A172 (cell line): ENCODE measurements at places on chromosomes 7 and 10. TPM values are rescaled to one million over a fixed set of nuclear protein-coding genes. Genes with fewer than 3 reads are reported as not detected.

Gene TAF5
- total RNA-seq, result 11.7 and 13.4 TPM in 2 replicates

Gene GPR85
- total RNA-seq, result 2.4 and 7.0 TPM in 2 replicates

Gene BTBD16
- total RNA-seq, result not detected in 2 replicates

Gene BLNK
- not detected in 2 replicates for total RNA-seq

Gene CALD1
- 83.9 and 99.8 TPM in 2 replicates for total RNA-seq

Gene SFTPA2
- not detected in 2 replicates for total RNA-seq

Gene TMEM72
- not detected in 2 replicates for total RNA-seq

Gene TRIM50
- not detected in 2 replicates for total RNA-seq

Gene RASA4B
- total RNA-seq, result 0.07 and 3.9 TPM in 2 replicates

Gene ODAD2
- total RNA-seq, result 53.3 and 63.0 TPM in 2 replicates

Gene CLRN3
- 0.31 TPM in 1 of 2 replicates, not detected in the other for total RNA-seq

Gene OLAH
- not detected in 2 replicates for total RNA-seq

Gene SLC26A5
- not detected in 2 replicates for total RNA-seq

Gene SPAM1
- not detected in 2 replicates for total RNA-seq

Gene SPDYE8
- total RNA-seq, result not detected in 2 replicates

Gene BICC1
- 1.3 and 2.3 TPM in 2 replicates for total RNA-seq

Gene PIK3AP1
- total RNA-seq, result 12.1 and 17.2 TPM in 2 replicates

Gene ATP6V0A4
- total RNA-seq, result 1.3 and 1.5 TPM in 2 replicates

Gene CDC14C
- total RNA-seq, result 0.09 TPM in 1 of 2 replicates, not detected in the other

Gene MPP7
- 124 and 142 TPM in 2 replicates for total RNA-seq

Gene UCMA
- total RNA-seq, result not detected in 2 replicates

Gene CDK14
- 19.6 and 22.3 TPM in 2 replicates for total RNA-seq

Gene PRXL2A
- total RNA-seq, result 28.0 and 31.4 TPM in 2 replicates

Gene AKR1C1
- total RNA-seq, result 28.1 and 68.3 TPM in 2 replicates

Gene UPF2
- 16.8 and 18.7 TPM in 2 replicates for total RNA-seq

Gene PRF1
- not detected in 2 replicates for total RNA-seq

Gene WASHC2C
- 38.8 and 41.3 TPM in 2 replicates for total RNA-seq

Gene ANKRD61
- 1.0 TPM in 1 of 2 replicates, not detected in the other for total RNA-seq

Gene AGAP5
- 2.2 and 3.2 TPM in 2 replicates for total RNA-seq

Gene RSPH10B2
- 0.05 TPM in 1 of 2 replicates, not detected in the other for total RNA-seq

Gene RGS10
- 74.7 and 106 TPM in 2 replicates for total RNA-seq

Gene OR13A1
- total RNA-seq, result not detected in 2 replicates

Gene EIF5AL1
- total RNA-seq, result 0.72 and 0.89 TPM in 2 replicates

Gene MSMB
- not detected in 2 replicates for total RNA-seq

Gene DIP2C
- 10.0 and 12.8 TPM in 2 replicates for total RNA-seq

Gene ADRA2A
- total RNA-seq, result not detected in 2 replicates

Gene PSMC2
- total RNA-seq, result 518 and 689 TPM in 2 replicates

Gene SSC4D
- 0.76 and 2.4 TPM in 2 replicates for total RNA-seq

Gene SAMD9L
- total RNA-seq, result 28.4 and 37.7 TPM in 2 replicates

Gene HPSE2
- total RNA-seq, result not detected in 2 replicates

Gene TSPAN15
- 13.6 and 18.7 TPM in 2 replicates for total RNA-seq

Gene PTPN20
- not detected in 2 replicates for total RNA-seq

Gene LRRN3
- not detected in 2 replicates for total RNA-seq

Gene KMT2E
- 27.6 and 40.3 TPM in 2 replicates for total RNA-seq

Gene CFAP46
- total RNA-seq, result 1.4 and 4.3 TPM in 2 replicates

Gene GPR141
- total RNA-seq, result 0.69 TPM in 1 of 2 replicates, not detected in the other

Gene ASB10
- not detected in 2 replicates for total RNA-seq

Gene MBL2
- total RNA-seq, result not detected in 2 replicates

Gene KCNK18
- total RNA-seq, result not detected in 2 replicates

Gene LDB3
- 0.10 and 0.31 TPM in 2 replicates for total RNA-seq

Gene CAMK2B
- total RNA-seq, result 1.9 and 3.1 TPM in 2 replicates

Gene ITGB8
- 17.8 and 20.8 TPM in 2 replicates for total RNA-seq

Gene MSS51
- 0.07 and 0.60 TPM in 2 replicates for total RNA-seq

Gene CHN2
- total RNA-seq, result 2.3 and 5.5 TPM in 2 replicates
